Activated naive CD4-positive, alpha-beta T cell treated with anti-CD3 and anti-CD28 coated beads, Interleukin-2, amount 50 U/mL, for 72 hours (primary cell): ENCODE measurements at places on chromosomes 6 and 20.

DNA sequence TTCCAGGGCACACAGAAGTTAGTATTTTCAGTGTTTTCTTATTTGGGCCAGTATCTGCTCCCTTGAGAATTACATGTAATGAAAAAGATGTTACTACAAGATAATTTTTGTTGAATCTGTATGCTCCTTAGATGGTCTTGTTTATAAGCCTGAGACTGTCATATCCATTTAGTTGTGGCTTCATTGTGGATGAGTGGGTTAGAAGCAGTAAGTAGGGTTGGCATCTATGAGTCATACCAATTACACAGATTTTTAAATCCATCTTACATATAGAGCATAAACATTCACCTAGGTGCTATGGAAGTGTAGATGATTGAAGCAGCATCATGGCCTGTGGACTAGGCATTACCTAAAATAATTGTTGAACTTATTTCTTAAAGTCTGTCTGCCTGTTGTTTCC is 13.5 kb upstream of the BAG2 start:
- no peak for DNase-seq

GRCh38 chr6:163702736-163703135 is 288.2 kb downstream of the QKI start:
- no peak for DNase-seq

GRCh38 chr6:107237992-107238660 is 122.8 kb upstream of the BEND3 start:
- no peak for DNase-seq

GRCh38 chr6:137487181-137487868 is 6.9 kb downstream of the OLIG3 start:
- no peak for DNase-seq

- DNase-seq = no peak
Measured at GRCh38 chr20:54276577-54277169, 68.8 kb downstream of the PFDN4 start.

- no peak for DNase-seq
Measured at GRCh38 chr6:149135809-149136208, 181.7 kb upstream of the TAB2 start.

DNA sequence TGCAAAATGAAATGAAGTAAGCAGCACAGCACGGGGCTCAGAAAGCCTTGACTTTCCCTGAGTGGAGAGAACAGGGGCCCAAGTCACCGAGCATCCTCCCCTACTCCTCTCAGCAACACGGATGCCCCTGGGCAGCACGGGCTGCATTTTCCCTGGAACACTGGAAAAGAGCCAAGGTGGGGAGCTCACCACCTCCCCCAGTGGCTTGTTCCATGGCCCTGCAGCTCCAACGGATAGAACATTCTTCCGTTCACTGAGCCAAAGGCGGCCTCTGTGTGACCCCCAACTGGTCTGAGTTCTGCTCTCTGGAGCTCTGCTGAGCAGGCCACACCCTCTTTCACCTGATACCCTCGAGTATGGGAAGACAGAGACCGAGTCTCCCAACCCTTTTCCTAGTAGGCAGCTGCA is 20.8 kb upstream of the EMILIN3 start:
- DNase-seq = no peak

- DNase-seq = no peak
Measured at GRCh38 chr6:129661536-129662405, 48.2 kb downstream of the ARHGAP18 start.

GRCh38 chr6:112287577-112288225 is 33.3 kb upstream of the LAMA4 start:
- DNase-seq = no peak

DNA sequence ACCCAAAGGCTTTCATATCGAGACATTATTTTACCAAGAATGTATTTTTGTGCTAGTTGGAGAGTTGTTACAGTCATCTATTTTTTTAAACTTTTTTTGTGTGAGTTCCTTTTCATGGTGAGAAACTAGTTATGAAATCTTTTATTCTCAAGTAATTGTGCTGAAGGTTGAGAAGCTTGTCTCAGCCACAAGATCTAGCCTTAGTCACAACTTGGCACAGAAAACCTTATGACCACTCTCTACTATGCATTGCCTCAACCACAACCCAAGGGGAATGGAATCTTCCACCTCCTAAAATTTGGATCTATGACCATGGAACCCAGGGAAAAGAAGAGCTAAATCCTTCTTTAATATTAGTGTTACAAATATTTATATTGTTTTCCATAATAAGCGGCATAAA is 58.5 kb downstream of the HS3ST5 start:
- no peak for DNase-seq

GRCh38 chr20:23011008-23011721 is 23.9 kb upstream of the SSTR4 start:
- no peak for DNase-seq

DNA sequence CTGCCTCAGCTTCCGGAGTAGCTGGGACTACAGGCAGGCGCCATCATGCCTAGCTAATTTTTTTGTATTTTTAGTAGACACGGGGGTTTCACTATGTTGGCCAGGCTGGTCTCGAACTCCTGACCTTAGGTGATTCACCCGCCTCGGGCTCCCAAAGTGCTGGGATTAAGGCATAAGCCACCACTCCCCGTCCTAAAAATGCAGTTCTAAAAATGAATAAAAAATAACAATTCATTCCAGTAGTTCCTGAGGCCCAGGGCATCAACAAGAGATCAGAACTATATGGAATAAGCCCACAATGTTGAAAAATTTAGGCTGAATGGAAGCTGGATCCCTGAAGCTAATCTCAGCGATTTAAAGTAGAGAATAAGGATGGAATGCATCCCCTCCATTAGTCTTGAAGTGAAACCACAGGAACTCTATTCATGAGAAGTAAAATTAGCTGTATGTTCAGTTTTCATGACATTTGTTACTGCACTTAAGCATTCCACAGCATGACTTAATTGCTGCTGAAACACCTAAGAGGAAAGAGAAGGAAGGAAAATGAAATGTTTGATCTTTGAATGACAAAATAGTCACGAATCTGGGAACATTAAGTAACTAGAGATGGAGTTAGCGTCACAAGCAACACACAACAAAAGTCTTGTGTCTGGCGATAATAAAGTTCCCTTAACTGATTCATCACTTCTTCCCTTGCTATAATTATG is 80.4 kb upstream of the RIPOR2 start:
- no peak for DNase-seq

DNA sequence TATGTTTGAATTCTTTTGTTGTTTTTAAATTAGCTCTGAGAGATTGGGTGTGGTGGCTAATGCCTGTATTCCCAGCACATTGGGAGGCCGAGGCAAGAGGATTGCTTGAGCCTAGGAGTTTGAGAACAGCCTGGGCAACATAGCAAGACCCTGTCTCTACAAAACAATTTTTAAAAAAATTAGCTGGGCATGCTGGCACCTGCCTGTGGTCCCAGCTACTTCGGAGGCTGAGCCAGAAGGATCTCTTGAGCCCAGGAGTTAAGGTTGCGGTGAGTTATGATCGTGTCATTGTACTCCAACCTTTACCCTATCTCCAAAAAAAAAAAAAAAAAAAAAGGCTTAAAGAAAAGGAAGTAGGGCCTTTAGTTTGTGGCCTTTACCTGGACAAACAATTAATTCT is 22.9 kb downstream of the DHX35 start:
- no peak for DNase-seq

GRCh38 chr20:39716796-39717341 is 754.7 kb downstream of the DHX35 start:
- DNase-seq = no peak

DNA sequence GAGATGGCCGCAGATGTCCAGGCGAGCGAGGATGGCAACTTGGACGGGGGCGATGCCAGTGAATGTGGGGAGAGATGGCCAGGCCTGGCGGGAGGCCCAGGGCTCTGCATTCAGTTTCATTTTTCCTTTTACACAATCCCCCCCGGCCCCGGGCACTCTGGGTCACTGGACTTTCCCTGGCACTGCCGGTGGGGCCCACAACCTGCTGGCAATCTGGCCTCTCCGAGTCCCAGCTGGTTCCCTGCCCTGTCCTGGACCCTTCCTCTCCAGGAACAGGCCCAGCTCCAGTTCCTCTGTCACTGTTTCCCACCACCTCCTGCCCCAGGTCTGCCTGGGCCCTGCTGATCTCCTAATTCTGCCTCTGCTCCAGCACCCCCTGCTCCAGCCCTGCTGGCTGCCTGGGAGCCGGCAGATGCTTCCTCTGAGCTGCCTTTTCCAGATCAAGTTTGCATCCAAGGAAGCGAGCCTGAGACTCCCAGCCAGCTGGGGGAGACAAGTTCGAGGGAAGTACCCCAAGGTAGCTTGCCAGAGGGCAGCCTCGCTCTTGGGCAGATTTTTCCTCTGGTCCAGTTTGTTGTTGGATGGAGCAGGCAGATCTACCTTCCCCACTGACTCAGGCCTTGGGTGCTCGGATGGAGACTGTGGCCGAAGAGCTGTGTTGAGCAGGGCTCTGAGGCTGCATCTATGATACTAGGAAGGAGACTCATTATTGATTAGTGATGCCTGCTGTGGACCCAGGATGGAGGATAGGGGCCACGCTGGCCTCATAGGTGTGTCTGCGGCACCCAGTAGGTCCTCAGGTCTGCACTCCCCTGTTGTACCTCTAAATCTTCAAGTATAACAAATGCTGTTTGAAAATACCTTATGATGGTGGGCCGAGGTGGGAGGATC is 83.2 kb downstream of the CEBPB start:
- no peak for DNase-seq

DNA sequence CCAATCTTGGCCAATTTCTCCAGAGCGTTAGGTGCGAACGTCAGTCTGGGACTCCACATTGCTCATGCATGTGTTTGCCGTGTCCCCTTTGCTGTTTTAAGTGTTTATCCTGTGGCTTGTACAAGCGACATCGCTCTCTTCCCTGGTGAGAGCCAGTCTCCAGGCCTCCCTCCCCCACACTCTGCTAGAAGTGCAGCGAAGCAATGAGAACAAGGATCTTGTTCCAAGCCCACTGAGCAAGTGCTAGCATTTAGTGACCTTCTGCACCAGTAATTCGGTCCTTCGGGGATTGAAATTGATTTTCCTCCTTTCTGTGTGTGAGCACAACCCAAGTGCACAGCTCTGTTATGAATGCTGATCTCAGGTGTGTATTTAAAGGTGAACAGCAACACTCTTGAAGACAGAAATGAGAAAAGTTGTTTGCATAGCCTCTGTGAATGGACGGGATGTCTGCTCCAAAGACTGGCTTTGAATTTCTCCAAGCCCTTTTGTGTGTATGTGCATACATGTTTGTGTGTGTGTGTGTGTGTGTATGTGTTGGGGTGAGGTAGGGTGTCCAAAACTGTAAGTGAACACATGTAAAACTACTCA is 29.0 kb downstream of the CD83 start:
- no peak for DNase-seq
